Keratinocyte (primary cell): ENCODE measurements at places on chromosomes 2 and 18.

- DNase-seq = no peak
- no peak overlapping the region for H3K4me3 ChIP-seq
- H3K36me3 ChIP-seq = no peaks in the 10 kb centered on the region
- no peaks in the 10 kb centered on the region for H3K4me1 ChIP-seq
Measured at GRCh38 chr2:238586931-238587775, 160.4 kb downstream of the ASB1 start.

DNA sequence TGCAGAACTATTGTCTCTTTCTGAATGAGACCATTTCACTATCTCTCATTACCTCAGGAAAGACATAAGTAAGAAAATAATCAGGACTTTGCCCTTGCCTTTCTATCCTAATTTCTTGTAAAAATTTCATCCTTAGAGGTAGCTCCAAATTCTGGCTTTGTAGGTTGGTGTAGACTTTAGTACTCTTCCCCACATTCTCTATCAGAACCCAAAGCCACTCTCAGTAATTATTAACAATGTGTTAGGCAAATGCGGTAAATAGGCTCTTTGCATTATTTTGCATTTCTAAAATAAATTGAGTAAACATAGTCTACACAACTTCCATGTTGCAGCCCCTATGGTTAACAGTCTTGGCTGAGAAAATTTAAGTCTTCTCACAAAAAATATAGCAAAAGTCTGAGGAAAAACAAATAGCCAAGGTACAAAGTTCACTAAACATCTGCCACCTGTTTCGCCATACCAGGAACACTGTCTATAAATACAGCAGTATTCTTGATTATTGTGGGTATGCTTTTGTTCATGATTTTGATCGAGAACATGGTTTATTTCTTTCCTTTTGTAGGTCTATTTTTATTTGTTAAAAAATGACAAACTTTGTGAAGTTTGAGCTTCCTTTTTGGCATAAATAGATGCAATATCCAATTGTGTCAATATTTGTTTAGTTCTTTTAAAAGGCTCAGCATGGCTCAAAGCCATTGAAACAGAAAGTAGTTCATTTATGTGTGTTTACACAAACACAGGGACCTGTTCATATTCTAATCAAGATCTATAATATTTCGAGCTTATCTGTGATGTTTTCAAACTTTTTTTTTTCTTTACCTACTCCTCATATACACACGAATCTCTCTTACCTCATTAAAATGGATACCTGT is 1061.5 kb downstream of the CNTNAP5 start:
- no peaks in the 10 kb centered on the region for H3K4me1 ChIP-seq
- H3K27me3 ChIP-seq = no peaks in the 10 kb centered on the region
- no peaks in the 10 kb centered on the region for H3K36me3 ChIP-seq
- no peak overlapping the region for H3K27ac ChIP-seq
- no peak for DNase-seq
- H3K4me3 ChIP-seq = no peak overlapping the region

- H3K27ac ChIP-seq = no peak overlapping the region
- H3K36me3 ChIP-seq = no peaks in the 10 kb centered on the region
- no peaks in the 10 kb centered on the region for H3K27me3 ChIP-seq
- H3K4me3 ChIP-seq = no peak overlapping the region
Measured at GRCh38 chr2:166170356-166170755, 42.5 kb upstream of the SCN1A start.

GRCh38 chr2:241724975-241725870 is 9.2 kb upstream of the D2HGDH start:
- DNase-seq = no peak
- peaks cover 16% of the 10 kb centered on the region for H3K36me3 ChIP-seq
- H3K4me3 ChIP-seq = no peak overlapping the region
- no peaks in the 10 kb centered on the region for H3K4me1 ChIP-seq
- H3K27ac ChIP-seq = no peak overlapping the region

DNA sequence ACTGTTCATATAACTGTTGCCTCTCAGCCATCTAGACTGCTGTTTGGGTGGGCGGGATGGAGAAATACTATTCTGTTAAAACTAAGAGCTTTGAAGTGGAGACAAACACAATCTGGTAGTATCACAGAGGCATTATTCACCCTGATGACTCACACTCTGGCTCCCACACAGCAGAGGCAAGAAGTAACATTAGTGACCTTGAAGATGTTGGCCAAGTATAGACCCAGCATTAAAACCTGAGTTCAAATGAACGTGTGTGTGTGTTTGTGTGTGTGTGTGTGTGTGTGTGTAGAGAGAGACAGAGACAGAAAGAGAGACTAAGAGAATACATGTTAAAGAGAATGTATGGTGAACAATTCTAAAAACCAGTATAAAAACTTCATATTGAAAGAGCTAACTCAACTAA is 22.5 kb upstream of the ACVR1 start:
- no peaks in the 10 kb centered on the region for H3K4me1 ChIP-seq
- H3K27me3 ChIP-seq = no peaks in the 10 kb centered on the region
- H3K4me3 ChIP-seq = no peak overlapping the region
- H3K27ac ChIP-seq = no peak overlapping the region
- DNase-seq = no peak

- H3K27ac ChIP-seq = no peak overlapping the region
- H3K4me1 ChIP-seq = peaks cover 15% of the 10 kb centered on the region
- H3K36me3 ChIP-seq = peaks cover 13% of the 10 kb centered on the region
- DNase-seq = no peak
- H3K4me3 ChIP-seq = no peak overlapping the region
- H3K27me3 ChIP-seq = no peaks in the 10 kb centered on the region
Measured at GRCh38 chr2:73944714-73945113, 18.0 kb downstream of the DGUOK start.

DNA sequence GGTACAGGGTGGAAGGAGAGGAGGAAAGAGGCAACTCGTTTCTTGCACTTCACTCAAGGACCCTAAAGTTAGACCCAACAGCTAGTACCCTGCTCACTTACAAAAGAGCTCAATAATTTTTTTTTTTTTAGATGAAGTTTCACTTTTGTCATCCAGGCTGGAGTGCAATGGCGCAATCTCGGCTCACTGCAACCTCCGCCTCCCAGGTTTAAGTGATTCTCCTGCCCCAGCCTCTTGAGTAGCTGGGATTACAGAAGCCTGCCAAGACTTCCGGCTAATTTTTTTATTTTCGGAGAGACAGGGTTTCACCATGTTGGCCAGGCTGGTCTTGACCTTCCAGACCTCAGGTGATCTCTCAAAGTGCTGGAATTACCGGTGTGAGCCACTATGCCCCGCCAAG is 4.1 kb downstream of the ASB3 start:
- H3K27ac ChIP-seq = no peak overlapping the region
- H3K4me1 ChIP-seq = peaks cover 20% of the 10 kb centered on the region
- H3K4me3 ChIP-seq = no peak overlapping the region

DNA sequence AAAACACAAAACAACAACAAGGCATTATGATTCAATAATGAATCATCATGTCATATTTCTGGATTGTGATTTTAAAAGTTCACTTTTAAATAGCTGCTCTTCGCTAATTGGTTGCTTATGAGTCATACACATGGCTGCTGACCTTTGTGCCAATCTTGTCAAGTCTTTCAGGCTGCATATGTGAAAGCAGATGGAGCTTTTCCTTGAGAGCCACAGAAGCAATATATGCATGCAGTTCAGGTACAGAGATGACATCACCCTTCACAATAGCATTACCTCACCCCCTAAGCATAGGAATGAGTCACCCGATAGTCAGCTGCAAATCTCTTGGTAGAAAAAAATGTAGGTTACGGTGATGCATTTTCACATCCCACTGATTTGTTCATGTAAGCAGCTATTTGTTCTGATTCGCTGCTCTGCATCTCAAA is 27.2 kb downstream of the EIF2AK3 start:
- H3K36me3 ChIP-seq = no peaks in the 10 kb centered on the region
- peak overlapping the region; percentile 70 for H3K27ac ChIP-seq
- peak; percentile 98 for DNase-seq

DNA sequence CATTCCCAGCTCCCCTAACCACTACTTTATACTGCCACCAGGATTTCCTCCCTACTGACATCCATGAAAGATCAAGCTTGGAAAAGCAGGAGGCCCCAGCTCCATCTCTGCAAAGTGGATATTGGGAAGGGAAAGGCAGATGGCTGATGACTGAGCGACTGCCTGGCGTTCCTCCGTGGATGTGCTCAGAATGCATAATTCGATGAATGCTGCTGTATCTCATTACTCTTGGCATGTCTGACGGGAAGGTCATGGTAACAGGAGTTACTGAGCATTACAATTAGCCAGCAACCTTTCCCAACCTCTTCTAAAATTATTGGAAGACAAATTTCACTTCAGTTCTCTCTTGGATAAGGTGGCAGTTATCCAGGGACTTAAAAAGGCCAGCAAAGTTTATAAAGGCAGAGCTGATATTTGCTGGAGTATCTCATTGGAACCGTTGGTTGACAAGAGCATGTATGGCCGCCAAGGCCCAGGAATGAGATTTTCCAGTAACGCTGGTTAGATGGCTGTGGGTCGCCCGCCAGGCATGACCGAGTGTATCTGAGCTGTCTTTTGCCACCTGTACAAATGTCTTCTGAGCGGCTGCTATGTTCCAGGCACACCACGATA is 34.5 kb downstream of the KCNE4 start:
- no peaks in the 10 kb centered on the region for H3K36me3 ChIP-seq
- no peaks in the 10 kb centered on the region for H3K27me3 ChIP-seq
- no peak overlapping the region for H3K27ac ChIP-seq
- H3K4me3 ChIP-seq = no peak overlapping the region
- DNase-seq = no peak

- H3K4me3 ChIP-seq = no peak overlapping the region
- H3K4me1 ChIP-seq = no peaks in the 10 kb centered on the region
- H3K27ac ChIP-seq = no peak overlapping the region
- no peaks in the 10 kb centered on the region for H3K36me3 ChIP-seq
- no peak for DNase-seq
Measured at GRCh38 chr18:65994302-65994701, 243.5 kb downstream of the CDH7 start.

DNA sequence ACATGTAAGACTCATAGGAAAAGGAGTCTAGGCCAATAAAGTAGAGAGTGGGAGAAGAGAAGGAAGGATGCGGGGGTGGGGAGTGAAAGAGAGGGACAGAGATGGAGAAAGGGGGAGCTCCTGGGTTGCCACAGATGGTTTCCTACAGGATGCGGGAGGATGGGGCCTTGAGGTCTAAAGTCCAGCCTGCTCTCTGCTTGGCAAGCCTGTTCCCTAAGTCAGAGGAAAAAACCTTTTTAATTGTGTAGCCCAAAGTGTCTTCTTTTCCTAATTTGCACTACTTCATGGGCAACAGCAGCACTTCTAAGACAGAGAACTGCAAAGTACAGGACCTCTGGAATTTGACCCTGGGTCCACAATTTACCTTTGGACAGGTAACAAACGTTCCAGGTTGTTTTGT is 1.4 kb upstream of the FAM110C start:
- H3K4me1 ChIP-seq = peaks cover 12% of the 10 kb centered on the region
- H3K4me3 ChIP-seq = peak overlapping the region; percentile 92
- no peaks in the 10 kb centered on the region for H3K36me3 ChIP-seq
- no peak overlapping the region for H3K27ac ChIP-seq
- no peaks in the 10 kb centered on the region for H3K27me3 ChIP-seq

DNA sequence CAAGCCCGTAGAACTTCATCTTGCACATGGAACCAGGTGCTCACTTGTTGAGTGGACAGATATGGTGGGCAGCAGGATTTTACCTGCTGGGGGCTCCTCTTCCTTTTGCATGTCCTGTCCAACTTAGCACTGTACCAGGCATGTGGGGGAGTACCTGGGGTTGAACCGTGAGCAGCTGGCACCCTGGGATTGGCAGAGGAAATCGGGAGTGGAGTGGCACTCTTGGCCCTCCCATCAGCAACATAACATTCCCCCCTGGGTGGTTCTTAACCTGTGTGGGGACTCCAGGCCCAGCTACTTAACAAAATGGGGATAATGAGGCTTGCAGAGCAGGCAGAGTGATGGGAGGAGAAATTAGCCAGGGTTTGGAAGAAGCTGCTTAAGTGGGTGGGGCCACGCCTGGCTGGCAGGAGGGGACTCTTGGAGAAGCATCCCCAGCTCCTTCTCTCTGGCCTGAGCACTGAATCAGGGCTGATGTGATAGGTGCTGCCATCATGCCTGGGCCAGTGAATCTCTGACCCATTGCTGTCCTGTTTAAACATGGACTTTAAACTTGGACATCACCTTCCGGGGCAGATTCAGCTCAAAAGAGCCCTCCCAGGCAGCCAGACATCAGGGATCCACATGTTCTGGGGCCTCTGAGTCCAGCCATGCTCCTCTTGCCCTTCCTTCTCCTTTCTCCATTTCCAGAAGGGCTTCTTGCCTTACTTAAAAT is 15.5 kb downstream of the FOSL2 start:
- H3K4me3 ChIP-seq = no peak overlapping the region
- H3K27ac ChIP-seq = peak overlapping the region; percentile 42
- peaks cover 55% of the 10 kb centered on the region for H3K36me3 ChIP-seq
- H3K27me3 ChIP-seq = no peaks in the 10 kb centered on the region
- H3K4me1 ChIP-seq = peaks cover 39% of the 10 kb centered on the region

GRCh38 chr2:74740395-74740740 is 86.3 kb downstream of the SEMA4F start:
- H3K27ac ChIP-seq = peak overlapping the region; percentile 96
- no peak overlapping the region for H3K4me3 ChIP-seq
- DNase-seq = peak; percentile 59
- H3K27me3 ChIP-seq = no peaks in the 10 kb centered on the region
